ENCODE measurements at places on chromosomes 7 and 10.

DNA sequence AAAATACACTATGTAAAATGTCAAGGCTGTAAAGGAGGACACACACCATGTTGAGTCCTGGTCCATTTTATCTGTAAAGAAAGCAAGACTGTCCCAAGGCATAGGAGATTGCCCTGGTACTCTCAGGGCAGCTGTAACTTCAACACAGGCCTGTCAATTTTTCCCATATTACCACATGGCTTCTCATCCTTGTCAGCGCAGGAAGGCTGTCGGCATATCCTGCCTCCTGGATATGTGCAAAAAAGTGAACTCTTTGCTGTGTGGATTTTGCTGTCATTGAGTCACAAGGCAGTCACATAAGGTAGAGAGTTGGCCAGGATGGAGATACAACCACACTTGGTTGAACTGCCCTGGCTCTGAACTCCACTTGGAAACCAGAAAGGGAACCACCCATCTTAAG is 8.7 kb downstream of the DUSP5 start:
- no peak for DNase-seq

DNA sequence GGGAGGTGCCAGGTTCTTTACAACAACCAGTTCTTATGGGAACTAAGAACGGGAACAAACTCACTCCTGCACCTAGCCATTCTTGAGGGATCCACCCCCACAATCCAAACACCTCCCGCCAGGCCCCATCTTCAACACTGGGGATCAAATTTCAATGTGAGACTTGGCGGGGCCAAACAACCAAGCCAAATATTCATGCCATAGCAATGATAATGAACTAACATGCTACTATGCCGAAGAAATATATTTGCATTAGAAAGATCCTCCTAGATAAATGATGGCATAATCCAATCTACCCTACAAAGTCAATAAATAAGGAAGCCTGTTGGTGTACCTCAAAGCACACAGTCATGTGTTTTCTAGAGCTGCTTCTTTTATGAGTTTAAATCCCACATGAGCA is 57.6 kb downstream of the CCDC71L start:
- DNase-seq = no peak

DNA sequence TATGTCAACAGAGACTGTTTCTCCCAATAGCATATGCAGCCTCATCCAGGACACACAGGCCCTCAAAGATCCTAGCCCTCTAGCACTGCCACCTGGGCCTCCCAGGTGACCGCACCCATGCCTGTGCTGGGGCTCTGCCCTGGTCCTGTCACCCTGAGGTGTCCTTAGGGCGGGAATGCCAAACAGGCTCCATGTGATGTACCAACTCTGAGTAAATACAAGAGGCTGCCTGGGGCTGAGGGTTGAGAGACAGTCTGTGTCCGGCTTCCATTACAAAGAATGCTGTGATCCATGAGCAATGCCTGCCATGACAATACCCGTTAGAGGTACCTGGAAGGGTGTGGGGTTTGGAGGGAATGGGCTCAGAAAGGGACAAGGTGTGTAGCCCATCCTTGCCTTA is 83.0 kb upstream of the KAT6B start:
- DNase-seq = no peak

DNA sequence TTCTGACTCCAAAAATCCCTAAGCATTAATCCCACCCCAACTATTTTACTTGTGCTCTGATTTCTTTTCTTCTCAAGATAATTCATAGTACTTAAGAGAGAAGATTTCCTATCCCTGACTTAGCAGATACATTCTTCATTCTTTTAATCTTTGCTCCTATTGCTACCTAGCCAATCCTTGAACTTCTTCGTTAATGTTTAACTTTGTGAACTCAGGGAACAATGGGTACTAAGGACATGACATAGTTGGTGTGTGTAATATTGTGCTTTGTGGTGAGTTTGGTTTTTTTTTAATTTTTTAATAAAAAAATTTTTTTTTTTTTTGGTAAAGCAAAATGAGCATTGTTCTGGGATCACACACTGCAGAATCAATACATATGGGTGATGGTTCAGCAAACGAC is 166.2 kb downstream of the CHCHD3 start:
- DNase-seq = no peak

DNA sequence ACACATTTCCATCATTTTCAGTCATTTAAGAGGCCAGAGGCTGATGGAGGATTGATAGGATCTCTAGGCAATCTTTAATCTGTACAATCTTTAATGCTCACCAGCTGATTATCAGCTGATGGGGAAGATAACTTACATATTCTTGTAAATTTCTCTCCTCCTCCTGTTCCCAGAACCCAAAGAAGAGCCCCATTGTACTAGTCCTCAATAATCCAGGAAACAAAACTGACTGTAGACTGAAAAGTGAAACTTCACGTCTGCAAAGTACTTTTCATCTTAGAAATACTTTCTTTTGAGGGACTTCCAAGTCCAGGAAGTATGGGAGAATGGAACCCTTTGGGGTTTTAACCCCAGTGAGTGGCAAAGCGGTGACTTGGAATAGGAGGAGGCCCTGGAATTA is 283.3 kb downstream of the FRMD4A start:
- no peak for DNase-seq

DNA sequence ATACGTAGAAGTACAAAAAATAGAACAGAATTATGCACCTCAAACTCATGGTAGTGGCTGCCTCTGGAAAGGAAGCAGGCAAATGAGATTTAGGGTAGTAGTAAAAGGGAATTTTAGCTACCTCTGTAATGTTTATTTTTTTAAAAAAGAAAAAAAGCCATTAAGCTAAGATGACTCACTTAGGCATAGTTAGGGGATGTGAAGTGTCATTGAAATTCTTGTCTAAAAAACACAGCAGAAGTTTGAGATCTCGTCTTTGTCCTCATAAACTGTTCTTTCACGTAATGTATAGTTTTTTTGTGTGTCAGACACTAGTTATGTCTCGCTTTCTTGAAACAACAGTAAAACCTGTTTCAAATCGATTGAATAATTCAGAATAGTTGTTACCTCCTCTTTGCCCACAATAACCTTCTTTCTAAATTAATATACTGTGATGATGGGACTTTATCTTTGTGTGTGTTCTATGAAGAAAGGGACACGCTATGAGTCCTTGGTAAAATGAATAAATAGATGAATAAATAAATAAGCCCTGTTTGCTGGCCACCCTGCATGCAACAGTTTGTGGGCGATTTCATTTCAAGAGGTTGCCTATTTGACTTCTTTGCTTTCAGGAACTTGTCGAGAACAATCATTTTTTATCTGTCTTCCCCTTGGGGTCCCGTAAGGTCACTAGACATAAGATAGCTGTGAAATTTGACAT is 14.5 kb upstream of the FBXW4 start:
- DNase-seq = no peak
